ENCODE measurements at places on chromosomes 12 and 14.
A peak's percentile ranks its signal among the peaks of the same experiment; 100 is the strongest.

DNA sequence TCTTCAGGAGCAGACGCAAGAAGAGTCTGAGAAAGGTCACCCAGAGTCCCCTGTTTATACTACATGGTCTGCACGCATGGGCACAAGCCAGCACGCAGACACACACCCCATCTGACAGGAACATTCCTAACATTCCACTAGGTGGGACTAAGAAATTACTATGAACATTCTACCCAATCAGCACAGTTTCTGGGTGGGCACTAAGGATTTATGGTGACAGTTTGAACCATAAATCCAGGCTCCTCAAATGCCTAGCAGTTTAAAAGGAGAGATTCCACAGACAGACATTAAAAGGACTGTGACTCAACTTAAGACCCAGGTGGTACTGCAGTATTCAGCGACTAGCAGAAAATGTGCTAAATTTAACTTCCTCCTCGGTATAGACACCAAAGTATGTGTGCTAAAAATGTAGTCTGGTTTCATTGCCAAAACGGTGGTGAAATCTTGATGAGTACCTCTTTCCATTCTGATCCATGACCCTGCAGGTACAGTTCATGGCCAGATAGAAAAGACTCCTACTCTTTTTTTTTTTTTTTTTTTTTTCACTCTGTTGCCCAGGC, 16.2 kb downstream of the ABHD4 start:
- DNase-seq: no peak

GRCh38 chr12:3040663-3041544, 36.3 kb upstream of the TSPAN9 start:
- no peak for DNase-seq

DNA sequence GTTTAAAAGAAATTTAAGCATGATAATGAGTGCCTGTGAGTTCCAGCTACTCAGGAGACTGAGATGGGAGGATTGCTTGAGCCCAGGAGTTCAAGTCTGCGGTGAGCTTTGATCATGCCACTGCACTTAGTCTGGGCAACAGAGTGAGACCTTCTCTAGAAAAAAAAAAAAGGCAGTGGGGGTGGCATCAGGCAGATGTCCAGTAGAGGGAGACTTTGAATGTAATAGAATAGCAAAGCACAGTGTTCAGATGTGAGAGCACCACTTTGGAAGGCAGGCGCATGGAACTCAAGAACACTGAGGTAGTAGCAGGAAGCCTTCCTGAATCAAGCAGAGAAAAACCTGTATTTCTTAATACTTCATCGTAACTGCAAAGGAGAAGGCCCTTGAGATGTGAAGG, 394.5 kb upstream of the GARIN6 start:
- no peak for DNase-seq

DNA sequence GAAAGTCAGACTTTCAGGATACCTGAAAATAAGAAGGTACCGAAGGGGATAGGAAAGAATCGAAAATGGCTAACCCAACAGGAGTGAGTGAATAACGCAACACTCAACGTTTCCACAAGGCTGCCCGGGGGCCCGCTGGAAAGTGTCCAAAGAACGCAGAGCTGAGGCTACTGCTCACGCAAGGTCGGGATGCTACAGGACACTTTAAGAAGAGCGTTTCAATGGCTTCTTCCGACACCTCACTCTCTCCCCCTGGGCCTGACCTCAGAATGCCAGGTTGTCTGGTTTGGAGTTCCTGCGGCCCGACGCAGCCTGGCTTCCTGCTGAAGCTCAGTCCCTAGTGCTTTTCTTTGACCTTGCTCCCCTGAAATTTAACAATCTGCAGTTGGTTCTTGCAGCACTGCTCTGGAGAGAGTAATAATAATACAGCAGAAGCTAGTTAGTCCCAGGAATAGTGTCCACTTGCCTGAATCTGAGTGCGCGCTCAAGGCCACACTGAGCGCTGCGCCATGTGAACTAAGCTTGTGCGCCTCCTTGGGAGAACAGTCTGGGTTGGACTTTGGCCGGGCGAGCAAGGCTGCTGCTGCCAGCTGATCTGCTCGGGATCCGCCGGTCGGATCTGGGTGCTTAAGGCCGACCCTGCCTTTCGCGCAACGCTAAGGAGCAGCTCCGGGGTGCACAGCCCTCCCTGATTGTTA, 2.0 kb upstream of the ALX1 start:
- DNase-seq: no peak

GRCh38 chr12:132182711-132183365, 38.6 kb downstream of the NOC4L start:
- no peak for DNase-seq

DNA sequence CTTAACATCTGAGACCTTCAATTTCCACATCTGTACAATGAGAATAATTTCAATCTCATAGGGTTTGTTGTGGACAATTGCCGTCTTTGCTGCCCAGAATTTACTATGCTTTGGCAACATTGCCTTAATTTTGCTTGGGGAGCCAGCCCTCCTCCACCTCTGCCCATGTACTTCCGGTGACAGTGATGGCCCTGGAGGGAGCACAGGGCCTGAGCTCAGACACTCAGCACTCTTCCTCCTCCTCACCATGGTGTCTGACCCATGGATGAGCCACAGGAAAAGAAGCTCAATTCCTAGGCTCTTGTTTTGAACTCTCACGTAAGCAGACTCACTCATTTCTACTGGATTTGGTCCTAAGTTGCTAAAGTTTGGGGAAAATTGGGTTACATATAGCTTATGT, 58.2 kb downstream of the TBC1D30 start:
- no peak for DNase-seq

- DNase-seq: peak; percentile 76
Observed at GRCh38 chr14:93332397-93332852, 411 bp downstream of the BTBD7 start.

- DNase-seq: no peak
Observed at GRCh38 chr12:81141217-81141616, 63.3 kb downstream of the ACSS3 start.

GRCh38 chr12:1350055-1350933, 244.1 kb downstream of the FBXL14 start:
- DNase-seq: no peak

GRCh38 chr12:111413442-111414086, 7.8 kb downstream of the SH2B3 start:
- DNase-seq: peak; percentile 82

DNA sequence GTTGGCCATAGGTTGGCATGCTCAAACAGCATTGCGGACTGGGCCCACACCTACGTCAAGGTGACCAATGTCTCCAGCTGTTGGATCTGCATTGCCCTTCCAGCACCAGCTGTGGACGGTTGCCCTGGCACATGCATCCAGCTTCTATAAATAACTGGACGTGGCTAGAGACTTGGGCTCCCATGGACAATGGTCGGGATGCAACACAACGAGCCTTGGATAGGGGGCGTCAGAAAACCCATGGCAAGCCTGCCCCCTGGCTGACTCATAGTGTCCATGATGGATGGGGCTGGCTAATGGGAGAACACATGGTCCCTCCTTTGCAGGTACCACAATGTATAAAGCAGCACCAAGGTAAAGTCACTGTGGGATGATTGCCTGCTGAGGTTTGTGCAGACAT, 331.6 kb upstream of the FAR2 start:
- DNase-seq: no peak

GRCh38 chr14:95533391-95533821, 1.4 kb upstream of the GLRX5 start:
- DNase-seq: peak; percentile 31

DNA sequence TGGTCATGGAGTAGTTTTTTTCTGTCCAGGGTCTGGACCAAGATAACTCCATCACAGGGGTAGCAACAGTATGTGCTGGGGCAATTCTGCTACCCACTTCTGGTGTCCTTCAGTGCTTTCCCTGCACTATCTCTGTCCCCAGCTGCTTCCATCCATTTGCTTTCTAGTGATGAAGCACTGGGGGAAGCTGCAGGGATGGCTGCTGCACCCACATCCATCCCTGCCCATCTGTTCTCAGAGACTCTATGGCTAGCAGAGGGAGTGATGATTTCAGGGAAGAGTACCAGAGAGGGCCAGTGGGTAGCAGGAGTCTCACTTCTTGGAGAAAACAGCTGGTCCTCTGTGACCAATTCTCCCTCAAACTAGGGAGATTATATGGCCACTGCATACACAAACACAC, 44.1 kb downstream of the ETV6 start:
- no peak for DNase-seq

DNA sequence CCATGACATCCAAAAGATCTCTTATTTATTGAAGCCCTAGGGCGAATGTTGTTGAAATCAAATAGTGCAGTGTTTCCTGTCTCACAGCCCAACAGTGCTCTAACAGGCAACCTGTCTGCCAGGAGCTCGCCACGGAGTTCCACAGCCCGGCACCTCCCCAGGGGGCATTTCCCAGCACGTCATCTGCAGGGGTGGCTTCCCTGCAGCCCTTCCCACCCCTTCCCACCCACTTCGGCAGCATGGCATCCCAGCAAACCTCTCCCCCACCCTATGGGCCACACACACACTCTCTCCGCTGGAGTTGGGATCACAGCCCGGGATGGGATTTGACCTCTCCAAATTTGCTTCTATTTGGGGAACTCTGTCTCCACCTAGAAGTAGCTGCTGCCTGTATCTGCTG, 62.7 kb upstream of the C14orf180 start:
- DNase-seq: no peak

GRCh38 chr12:106428384-106428783, 70.8 kb downstream of the POLR3B start:
- DNase-seq: no peak

DNA sequence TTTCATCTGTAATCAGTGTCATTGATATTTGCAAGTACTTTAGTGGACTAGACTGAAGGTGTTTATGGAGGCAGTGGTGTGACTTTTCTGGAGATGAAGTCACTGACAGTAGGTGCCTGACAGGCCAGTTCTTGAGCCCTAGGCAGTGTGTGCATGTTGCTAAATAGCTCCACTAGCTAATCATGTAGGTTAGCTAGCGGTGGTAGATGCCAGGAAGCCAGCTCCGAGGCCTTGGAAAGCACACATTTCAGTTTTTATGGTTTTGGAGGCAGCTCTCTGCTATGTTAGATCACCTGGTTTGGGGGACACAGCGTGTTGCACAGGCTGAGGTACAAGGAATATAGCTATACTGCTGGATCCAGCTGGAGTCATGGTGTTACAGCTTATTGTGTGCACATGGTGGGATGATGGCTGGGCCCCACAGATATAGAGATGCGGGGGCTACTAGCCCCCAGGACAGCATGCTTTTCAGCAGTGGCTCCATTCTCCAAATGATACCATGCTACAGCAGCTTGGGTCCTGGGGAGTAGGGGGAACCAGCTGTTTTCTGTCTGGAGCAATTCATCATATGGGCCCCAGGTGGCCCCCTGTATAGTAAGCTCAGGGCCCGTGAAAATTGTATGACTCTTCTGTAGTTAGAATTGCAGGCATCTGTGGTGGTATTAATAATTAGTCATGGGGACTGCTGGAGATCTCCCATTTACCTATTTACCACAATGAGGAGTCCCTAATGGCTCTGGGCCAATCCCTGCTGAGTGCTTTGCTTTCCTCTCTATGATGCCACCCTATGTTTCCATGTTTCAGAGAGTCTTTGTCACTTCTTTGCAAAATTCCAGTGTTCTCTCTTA, 367.2 kb upstream of the LMO3 start:
- no peak for DNase-seq

GRCh38 chr12:27176765-27177164, 67.3 kb upstream of the STK38L start:
- DNase-seq: peak; percentile 70

DNA sequence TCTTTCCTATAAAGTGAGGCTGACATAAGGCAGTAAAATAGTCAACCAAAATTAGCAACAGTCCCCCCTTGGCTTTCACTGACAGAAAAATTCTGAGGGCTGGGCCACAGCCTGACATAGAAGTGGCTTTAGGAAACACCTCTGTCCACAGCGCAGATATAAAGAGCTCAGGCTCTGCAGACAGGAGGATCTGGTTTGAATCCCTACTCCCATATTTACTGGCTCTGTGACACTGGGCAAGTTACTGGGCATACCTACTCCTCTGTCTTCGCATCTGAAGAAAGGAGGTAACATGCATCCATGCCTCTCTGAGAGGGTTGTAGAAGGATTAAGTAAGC, 95.3 kb downstream of the STXBP6 start:
- no peak for DNase-seq

GRCh38 chr14:100608586-100609330, 21.5 kb upstream of the BEGAIN start:
- DNase-seq: no peak

DNA sequence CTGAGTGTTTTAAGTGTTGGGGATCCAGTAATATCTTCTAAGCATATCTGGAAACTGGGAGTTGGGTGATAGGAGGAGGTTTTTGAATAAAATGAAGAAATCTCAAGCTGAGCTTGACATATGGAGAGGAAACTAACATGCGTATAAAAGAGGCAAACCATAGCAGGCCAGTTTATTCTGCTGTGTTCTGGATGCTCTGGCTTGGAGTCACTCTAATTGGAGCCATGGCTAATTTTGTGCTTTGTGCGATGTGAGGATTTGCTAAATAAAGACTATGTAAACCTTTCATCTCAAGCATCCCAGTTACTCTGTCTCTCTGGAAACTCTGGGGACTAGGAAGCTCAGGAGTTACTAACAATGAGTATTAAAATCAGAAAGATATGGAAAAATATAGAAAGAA, 66.5 kb downstream of the ATF7IP start:
- no peak for DNase-seq

DNA sequence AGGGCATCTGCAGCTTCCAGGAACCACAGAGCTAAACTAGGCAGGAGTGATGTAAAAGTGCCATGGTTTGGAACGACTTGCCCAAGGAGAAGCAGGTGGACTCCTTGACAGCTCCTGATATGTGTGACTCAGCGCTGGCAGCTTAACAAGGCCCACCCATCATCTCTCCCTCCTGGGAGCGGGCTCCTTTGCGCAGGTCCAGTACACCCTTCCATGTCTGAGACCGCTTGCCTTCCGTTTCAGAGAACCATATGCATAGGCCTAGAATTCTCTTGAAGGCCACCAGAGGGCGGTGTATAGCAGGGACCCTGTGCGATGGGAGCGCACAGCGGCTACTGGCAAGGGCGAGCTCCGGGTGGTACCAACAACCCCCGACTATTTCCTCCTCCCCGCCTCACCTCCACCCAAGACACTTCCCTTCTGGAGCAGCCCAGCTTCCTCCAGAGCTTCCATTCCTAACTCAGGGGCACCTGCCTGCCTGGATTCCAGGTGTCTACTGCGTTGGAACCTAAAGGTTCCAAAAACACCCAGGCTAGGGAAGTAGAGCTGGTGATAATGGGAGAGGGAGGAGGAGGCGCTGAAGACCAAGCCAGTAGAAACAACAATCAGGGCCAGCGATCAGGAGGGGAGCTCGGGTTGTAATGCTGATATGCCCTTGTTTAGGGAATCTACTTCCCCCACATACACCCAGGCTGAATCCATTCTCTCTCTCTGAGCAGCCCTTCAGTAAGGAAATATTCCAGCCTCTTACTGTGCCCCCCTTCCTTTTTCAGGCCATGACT, 6.3 kb downstream of the DHH start:
- DNase-seq: peak; percentile 81

All from suppressor macrophage (primary cell).